GM13976 (cell line): ENCODE measurements at places on chromosomes 3 and 15.

DNA sequence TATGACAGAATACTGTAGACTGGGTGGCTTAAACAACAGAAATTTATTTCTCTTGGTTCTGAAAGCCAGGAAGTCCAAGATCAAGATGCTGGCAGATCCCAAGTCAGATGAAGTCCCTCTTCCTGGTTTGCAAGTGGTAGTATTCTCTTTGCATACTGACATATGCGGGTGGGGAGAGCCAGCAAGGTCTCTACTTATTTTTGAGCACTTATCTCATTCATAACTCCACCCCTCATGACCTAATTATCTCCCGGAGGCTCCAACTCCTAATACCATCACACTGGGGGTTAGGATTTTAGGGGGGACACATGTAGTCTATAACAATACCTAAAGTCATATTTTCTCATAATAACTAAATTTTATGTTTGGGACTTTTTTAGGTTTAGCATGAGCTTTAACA is 65.3 kb downstream of the BLM start:
- DNase-seq = no peak

- DNase-seq = no peak
Observed at GRCh38 chr3:195893044-195893395, 15.3 kb downstream of the TNK2 start.

- DNase-seq = no peak
Observed at GRCh38 chr3:159818399-159818798, 170.2 kb upstream of the IL12A start.

DNA sequence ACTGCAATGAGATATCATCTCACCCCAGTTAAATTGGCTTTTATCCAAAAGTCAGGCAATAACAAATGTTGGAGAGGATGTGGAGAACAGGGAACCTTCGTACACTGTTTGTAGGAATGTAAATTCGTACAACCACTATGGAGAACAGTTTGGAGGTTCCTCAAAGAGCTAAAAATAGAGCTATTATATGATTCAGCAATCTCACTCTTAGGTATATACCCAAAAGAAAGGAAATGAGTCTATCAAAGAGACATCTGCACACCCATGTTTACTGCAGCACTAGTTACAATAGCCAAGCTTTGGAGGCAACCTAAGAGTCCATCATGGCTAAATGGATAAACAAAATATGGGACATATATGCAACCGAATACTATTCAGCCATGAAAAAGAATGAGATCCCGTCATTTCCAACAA is 68.0 kb upstream of the HES1 start:
- DNase-seq = no peak

DNA sequence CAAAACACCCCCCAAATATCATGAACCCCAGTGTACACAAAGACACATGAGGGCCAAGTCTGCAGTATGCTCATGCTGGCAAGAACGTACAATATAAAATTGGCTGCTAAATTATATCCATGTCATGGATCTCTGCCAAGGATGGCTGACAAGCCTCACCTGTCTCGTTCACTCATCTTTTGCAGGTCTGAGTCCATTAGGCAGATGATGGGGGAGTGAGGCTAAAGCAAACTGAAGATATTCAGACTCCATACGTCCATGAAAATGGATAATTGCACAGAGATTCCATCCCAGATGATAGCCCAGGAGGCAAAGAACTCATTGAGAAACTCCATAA is 122.3 kb upstream of the PTPRG start:
- DNase-seq = no peak

- DNase-seq = no peak
Observed at GRCh38 chr3:140834266-140835037, 107.2 kb upstream of the SLC25A36 start.

- DNase-seq = no peak
Observed at GRCh38 chr3:45606991-45607712, 12.6 kb downstream of the LIMD1 start.

- no peak for DNase-seq
Observed at GRCh38 chr3:170589113-170589512, 3.2 kb upstream of the SLC7A14 start.

DNA sequence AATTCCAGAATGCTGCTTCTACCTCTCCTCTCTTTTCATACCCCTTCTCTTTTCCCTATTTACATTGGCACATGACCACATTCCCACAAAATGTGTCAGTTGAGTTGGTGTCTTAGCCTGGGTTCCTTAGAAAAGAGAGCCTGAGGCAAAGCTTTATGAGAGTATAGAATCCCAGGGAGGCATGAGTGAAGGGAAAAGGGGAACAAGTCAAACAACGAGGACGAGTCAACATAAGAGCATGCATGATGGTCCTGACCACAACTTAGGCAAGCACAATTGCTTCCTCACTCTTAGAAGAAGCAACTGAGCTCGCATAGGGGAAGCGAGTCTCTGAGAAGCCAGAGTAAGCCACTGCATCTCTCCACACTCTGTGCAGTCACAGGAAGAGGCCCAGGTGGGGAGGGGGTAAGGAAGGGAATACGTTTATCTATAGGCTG is 15.4 kb upstream of the ZNF774 start:
- DNase-seq = no peak
